ENCODE measurements at places on chromosomes 5 and 9.
A peak's percentile ranks its signal among the peaks of the same experiment; 100 is the strongest.

DNA sequence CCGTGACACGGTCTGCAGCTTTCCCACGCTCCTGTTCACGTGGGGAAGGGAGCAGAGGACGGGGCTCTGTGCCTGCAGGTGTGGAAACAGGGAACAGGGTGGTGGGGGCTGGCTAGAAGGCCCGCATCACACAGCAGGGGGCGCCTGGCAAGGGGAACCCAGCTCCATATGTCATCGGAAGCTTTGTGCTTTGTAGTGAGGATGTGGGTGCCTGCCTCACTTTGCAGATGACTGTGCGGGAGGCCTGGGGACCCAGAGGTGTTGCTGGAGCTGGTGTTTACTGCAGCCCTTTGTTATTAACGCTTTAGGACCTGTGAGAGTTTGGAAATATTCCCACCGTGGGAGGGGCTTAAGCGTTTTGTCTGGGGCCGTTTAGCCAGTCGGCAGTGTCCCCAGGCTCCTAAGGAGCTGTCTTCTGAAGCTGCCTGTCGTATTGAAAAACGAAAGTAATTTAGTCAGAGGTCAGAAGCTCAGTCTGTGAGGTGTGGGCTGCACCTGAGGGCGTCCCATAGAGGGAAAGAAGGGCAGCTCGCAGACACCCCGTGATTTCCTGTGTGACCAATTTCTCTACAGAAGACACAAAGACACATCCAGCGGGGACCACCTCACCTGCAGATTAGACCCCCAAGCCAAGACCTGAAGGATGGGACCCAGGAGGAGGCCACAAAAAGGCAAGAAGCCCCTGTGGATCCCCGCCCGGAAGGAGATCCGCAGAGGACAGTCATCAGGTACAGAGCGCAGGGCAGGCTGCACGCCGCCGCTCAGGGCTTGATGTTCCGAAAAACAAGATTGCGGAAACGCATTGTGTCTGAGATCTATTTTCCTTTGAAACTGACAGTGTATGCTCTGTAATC, 9.1 kb downstream of the MAN1B1 start:
- DNase-seq, result peak; percentile 64

GRCh38 chr5:57858905-57859304, 376.3 kb upstream of the ACTBL2 start:
- DNase-seq, result no peak

DNA sequence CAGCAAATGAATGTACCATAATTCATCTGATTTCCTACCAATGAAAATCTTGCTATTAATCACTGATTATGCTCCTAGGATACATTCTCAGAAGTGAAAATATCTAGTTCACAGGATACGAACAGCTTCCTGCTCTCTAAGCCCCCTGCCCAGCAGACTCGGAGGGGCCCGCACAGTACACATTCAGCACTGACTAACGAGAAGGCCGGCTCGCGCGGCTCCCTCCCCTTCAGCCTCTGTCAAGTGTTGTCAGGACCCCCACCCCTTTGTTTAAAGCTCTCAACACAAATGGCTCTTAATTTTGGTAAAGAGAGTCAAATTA, 82.0 kb downstream of the PRRT1B start:
- DNase-seq, result no peak

- no peak for DNase-seq
Observed at GRCh38 chr5:73654171-73654811, 28.3 kb downstream of the ARHGEF28 start.

DNA sequence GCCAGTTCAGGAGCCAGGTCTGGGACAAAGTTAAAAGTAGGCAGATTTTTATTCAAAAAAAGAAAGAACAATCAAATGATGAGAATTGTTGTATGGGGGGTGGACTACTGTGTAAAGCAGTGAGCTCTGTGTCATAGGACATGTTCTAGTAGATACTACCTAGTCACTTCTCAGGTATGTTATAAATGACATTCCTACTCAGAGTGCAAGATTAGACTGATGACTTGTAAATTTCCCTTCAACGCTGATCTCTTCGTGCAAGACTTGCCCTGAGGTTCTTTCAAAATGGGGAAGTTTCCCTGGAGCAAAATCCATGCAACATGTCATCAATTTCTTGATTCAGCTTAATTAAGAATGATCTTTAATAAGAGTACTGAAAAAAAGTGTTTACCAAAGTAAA, 175.1 kb downstream of the RORB start:
- no peak for DNase-seq

DNA sequence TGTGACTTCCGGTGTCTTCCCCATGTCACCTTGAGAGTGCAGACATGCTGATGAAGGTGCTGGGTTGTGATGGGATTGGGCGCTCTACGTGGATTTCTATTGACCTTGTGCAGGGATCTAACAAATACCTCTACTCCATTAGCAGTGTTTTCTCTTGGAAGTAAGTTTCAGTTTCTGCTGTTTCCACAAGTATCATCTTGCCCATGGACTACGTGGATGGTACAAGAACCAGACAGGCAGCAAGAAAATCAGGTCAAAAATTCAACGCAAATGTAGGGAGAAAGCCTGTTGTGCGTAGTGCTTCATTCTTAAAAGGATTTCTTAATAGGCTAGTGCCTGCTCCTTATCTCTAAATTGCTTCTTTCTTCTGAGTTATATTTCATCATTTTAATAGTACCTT, 60.8 kb downstream of the AOPEP start:
- DNase-seq, result no peak

All from transverse colon (tissue), 4 donors.